ENCODE measurements at places on chromosomes 6 and 20.

DNA sequence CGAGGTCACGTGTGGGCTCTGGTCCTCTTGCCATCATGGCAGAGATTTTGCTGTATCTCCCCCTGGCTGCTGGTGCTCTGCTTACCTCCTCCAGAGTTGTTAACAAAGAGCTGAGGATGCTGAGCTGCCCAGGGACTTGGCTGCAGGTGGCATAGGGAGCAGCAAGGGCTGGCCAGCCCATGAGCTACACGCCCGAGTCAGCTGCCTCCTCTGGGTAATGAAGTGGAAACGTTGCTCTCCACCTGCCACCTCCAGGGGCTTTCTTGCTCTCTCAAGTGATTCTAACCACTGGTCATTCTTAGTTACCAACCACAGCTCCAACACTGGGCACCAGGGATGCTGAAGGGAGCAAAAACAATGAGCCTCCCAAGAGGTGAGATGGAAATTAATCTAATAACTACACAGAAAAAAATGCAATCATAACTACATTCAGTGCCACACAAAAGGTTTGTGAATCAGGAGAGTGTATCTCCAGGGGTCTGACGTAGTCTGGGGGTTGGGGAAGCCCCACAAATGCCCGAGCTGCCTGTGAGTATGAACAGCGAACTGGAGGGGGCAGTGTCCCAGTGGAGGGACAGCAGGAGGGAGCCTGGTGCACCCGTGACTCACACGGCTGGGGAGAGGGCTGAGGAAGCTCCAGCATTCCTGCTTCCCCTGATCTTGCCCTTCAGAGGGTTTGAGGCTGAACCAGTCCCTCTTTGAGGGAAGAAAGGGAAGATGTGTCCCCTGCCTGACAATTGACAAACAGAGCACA is 78.7 kb downstream of the CDH26 start:
- no peaks in the 10 kb centered on the region for H3K36me3 ChIP-seq
- H3K27me3 ChIP-seq: no peaks in the 10 kb centered on the region
- peaks cover 3% of the 10 kb centered on the region for H3K4me1 ChIP-seq
- no peak overlapping the region for H3K27ac ChIP-seq
- no peak overlapping the region for H3K4me3 ChIP-seq

GRCh38 chr20:3696200-3696599 is 14.4 kb upstream of the ADAM33 start:
- no peaks in the 10 kb centered on the region for H3K27me3 ChIP-seq
- H3K27ac ChIP-seq: no peak overlapping the region
- H3K4me1 ChIP-seq: no peaks in the 10 kb centered on the region
- H3K36me3 ChIP-seq: no peaks in the 10 kb centered on the region

DNA sequence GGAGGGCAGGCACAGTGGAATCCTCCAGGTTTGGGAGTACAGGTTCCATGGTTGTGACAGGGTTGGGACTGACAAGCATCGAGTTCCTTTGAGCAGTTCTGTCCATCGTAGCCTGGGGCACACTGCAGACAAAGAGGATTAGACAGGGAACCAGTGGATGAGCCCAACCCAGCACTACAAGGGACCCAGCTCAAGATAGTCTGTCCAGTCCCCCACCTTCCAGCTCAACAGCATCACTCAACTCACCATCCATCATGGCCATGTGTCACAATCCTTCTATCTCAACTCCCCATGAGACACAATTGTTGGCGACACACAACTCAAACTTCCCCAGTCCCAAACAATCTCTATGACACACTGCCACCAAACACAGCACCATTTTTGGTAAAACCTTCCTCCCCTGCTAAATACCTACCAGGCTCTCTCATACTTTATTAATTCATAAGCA is 11.8 kb upstream of the GPSM3 start:
- no peaks in the 10 kb centered on the region for H3K36me3 ChIP-seq
- H3K4me1 ChIP-seq: no peaks in the 10 kb centered on the region
- DNase-seq: no peak
- H3K4me3 ChIP-seq: no peak overlapping the region

DNA sequence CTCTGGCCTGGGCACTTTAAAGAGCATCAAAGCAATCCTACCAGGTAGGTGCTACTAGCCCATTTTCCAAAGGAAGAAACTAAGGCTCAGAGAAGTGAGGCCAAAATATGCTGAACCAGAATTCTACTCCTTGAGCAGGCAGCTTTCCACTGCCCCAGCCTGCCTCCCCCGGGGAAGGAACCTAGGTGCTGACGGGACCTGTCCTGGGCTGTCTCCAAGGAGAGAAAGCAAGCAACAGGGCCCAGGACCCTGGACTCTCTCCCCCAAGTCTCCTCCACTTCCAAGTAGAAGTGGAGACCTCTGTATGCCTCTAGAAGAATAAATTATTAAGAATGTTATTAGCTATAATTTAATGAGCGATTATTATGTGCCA is 159.5 kb downstream of the MRPL14 start:
- H3K36me3 ChIP-seq: no peaks in the 10 kb centered on the region
- no peak for DNase-seq
- no peaks in the 10 kb centered on the region for H3K27me3 ChIP-seq
- peaks cover 10% of the 10 kb centered on the region for H3K4me1 ChIP-seq

DNA sequence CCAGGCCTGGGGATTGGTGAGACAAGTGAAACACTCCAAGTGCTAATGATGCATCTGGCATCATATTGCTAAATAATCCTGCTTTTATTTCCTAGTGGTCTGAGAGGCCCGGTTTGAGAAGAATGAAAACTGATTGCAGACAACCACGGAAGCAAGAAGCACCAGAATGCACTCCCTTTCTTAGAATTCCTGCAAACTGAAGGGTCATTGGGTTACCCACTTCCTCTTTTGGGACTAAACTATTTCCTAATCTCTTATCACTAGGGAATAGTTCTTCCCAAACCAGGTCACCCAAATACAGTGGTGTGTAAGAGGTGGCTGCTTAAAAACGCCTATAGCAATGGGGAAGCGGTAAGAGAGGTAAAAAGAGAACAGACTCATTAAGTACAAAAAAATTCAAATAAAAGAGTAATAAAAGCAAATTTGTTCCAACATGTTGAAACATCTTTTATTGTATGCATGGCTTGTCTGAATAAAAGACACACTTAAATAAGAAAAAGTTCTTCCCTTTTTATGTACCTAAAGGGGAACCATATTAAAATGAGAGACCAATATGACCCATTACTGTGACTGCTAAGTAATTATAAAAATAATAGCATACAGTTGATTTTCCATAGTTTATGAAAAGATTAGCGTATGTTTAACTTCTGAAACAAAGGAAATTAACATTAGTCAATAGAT is 125.8 kb downstream of the MYB start:
- H3K4me1 ChIP-seq: no peaks in the 10 kb centered on the region
- H3K4me3 ChIP-seq: no peak overlapping the region
- no peak overlapping the region for H3K27ac ChIP-seq
- no peaks in the 10 kb centered on the region for H3K27me3 ChIP-seq
- DNase-seq: no peak
- no peaks in the 10 kb centered on the region for H3K36me3 ChIP-seq

- H3K36me3 ChIP-seq: no peaks in the 10 kb centered on the region
- no peak overlapping the region for H3K27ac ChIP-seq
- H3K4me3 ChIP-seq: no peak overlapping the region
- DNase-seq: no peak
- peaks cover 2% of the 10 kb centered on the region for H3K4me1 ChIP-seq
Measured at GRCh38 chr20:45822857-45823256, 4.3 kb downstream of the TNNC2 start.

DNA sequence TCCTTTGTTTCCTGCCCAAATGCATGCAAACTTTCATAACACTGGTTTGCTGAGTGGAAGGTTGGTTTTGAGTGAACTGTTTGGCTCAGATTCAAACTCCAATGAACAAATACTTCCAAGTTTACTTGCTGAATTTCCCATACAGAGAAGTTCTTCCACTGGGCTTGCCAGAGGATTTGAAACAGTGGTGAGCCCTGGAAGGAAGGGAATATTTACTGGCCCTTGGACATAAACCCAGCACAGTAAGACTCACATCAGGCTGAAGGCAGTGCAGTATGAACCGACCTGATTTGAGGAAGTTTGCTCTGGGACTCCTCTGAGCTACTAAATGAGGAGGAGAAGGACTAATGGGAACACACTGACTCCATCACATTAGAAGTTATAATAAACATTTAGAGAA is 3.8 kb downstream of the TRAF3IP2 start:
- H3K36me3 ChIP-seq: no peaks in the 10 kb centered on the region
- no peak for DNase-seq
- H3K27ac ChIP-seq: no peak overlapping the region

DNA sequence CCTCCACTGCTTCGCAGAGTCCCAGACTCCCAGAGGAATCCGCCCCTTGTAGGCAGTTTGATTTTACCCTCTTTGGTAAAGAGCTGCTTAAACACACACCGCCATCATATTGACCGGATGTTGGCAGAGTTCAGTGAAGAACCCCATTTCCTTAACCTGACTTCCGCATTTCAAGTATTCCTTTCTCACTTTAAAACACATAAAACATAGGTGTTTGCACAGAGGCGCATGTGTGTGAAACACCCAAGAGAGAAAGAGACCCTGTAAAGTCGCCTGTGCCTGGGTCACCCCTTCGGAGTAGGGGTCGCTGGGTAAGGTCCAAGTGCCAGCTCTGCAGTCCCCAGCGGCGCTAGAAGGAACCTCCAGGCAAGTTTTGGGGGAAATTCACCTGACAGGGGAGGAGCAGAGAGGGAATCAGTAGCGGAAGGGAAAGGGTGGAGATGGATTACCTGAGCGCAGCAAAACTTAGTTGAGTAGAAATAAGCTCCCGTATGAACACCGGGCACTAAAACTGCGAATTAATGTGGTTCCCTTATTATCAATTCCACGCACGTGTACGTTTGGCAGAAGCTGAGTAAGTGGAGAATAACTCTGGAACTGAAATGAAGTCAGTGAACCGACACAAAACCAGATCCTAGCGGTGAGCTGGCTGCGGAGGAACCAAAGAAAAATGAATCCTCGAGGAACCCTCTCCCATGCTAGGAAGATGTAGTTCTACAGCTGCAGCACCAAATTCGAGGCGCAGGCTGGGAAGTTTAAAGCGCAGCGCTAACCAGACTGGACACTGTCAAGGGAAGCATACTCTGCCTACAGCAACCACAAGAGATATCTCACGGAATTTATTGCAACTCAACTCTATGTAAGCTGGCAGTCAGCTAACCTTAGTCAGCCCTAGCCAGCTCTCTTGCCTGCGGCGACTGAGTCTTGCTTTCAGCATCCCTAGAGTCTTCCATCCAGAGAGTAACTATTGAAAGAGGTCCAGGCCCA is 3.5 kb upstream of the HTR1B start:
- no peak overlapping the region for H3K27ac ChIP-seq
- no peaks in the 10 kb centered on the region for H3K4me1 ChIP-seq
- peak; percentile 76 for DNase-seq
- no peaks in the 10 kb centered on the region for H3K36me3 ChIP-seq
- H3K27me3 ChIP-seq: peaks cover 4% of the 10 kb centered on the region

GRCh38 chr6:9699888-9700287 is 715.0 kb downstream of the TFAP2A start:
- H3K4me3 ChIP-seq: no peak overlapping the region
- H3K4me1 ChIP-seq: no peaks in the 10 kb centered on the region
- no peak overlapping the region for H3K27ac ChIP-seq
- H3K36me3 ChIP-seq: no peaks in the 10 kb centered on the region
- no peaks in the 10 kb centered on the region for H3K27me3 ChIP-seq

- no peak for DNase-seq
- H3K4me3 ChIP-seq: no peak overlapping the region
- no peak overlapping the region for H3K27ac ChIP-seq
- no peaks in the 10 kb centered on the region for H3K4me1 ChIP-seq
- H3K36me3 ChIP-seq: no peaks in the 10 kb centered on the region
Measured at GRCh38 chr6:132085731-132086130, 134.6 kb upstream of the CCN2 start.

- H3K27ac ChIP-seq: no peak overlapping the region
- no peaks in the 10 kb centered on the region for H3K4me1 ChIP-seq
- no peak overlapping the region for H3K4me3 ChIP-seq
- DNase-seq: no peak
- no peaks in the 10 kb centered on the region for H3K36me3 ChIP-seq
Measured at GRCh38 chr20:48478806-48479585, 348.8 kb downstream of the PREX1 start.

DNA sequence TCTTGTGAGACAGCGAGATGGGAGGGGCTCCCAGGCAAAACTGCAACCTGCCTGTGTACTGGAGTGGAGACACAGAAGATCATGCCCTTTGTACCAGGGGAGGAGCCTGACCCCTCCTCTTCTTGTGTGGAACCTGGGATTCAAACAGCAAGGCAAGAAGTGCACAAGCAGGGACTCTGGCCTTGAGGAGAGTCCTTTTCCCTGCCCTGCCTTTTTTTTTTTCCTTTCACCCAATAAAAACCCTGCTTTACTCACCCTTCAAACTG is 251.8 kb upstream of the OPRM1 start:
- no peaks in the 10 kb centered on the region for H3K27me3 ChIP-seq
- H3K27ac ChIP-seq: no peak overlapping the region

DNA sequence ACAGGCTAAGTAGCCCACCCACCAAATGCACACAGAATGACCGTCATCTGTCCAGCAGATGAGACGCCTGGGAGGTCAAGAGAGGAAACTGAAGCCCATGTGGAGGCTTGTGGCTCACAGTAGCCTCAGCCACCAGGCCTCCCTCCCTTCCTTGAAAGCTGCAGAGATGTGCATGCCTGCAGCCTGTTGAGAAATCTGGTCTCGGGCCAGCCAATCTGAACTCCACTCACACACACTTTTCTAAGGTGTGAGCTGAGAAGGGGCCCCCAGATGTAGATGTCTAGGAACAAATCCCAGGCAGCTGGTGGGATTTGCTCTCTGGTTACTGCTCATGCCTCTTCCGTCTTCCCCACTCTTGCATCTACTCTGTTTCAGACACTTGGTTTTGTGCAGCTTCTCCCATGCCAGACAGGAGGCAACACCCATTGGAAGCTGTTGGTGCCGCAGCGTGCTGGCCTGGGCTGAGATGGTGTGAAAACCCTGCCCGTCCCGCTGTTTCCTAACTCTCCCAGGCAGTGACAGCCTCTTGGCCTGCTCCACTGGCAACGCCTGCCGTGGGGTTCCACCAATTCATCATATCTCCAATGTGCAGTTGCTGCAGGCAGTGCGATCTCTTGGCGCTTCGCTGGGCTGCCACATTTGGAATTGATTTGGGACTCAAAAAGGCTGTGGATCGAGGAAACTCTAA is 24.1 kb upstream of the PAX1 start:
- H3K27ac ChIP-seq: no peak overlapping the region
- no peaks in the 10 kb centered on the region for H3K36me3 ChIP-seq
- H3K4me1 ChIP-seq: no peaks in the 10 kb centered on the region
- H3K4me3 ChIP-seq: no peak overlapping the region
- DNase-seq: no peak

GRCh38 chr20:31713312-31714273 is 9.1 kb downstream of the BCL2L1 start:
- H3K27ac ChIP-seq: peak overlapping the region; percentile 77
- peaks cover 17% of the 10 kb centered on the region for H3K4me1 ChIP-seq
- no peaks in the 10 kb centered on the region for H3K36me3 ChIP-seq
- no peaks in the 10 kb centered on the region for H3K27me3 ChIP-seq
- peak; percentile 90 for DNase-seq
- no peak overlapping the region for H3K4me3 ChIP-seq

- no peak overlapping the region for H3K4me3 ChIP-seq
- H3K4me1 ChIP-seq: no peaks in the 10 kb centered on the region
- no peaks in the 10 kb centered on the region for H3K27me3 ChIP-seq
- no peak for DNase-seq
Measured at GRCh38 chr6:93701526-93701925, 282.2 kb upstream of the EPHA7 start.

Data from mesendoderm (in vitro differentiated cells).